ENCODE measurements at places on chromosomes 11 and 22. TPM values are rescaled to one million over a fixed set of nuclear protein-coding genes. Genes with fewer than 3 reads are reported as not detected.

GRCh38 chr11:87849216-87849615 is 326.0 kb downstream of the RAB38 start:
- DNase-seq: no peak

DNA sequence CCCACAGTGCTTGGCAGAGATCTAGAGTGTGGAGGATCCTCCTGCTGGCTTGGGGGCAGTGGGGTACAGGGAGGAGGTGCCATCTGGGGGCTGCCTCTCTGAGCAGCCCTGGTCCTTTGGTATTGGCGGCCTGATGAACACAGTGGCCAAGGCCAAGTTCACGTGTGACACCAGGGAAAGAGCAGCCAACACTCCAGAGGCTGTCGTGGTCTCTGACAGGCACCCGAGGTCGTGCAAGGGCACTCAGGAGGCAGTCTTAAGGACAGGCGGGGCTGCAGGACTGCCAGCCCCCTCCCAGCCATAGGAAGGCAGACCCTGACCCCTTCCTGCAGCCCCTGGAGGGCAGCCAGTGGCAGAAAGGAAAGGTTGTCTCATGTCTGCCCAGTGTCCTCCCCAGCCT is 30.7 kb downstream of the PHF21B start:
- no peak for DNase-seq

KDM4E gene
- total RNA-seq: not detected

- DNase-seq: no peak
These were observed 92.2 kb downstream of the BRD1 start for GRCh38 chr22:49735411-49735900.

DNA sequence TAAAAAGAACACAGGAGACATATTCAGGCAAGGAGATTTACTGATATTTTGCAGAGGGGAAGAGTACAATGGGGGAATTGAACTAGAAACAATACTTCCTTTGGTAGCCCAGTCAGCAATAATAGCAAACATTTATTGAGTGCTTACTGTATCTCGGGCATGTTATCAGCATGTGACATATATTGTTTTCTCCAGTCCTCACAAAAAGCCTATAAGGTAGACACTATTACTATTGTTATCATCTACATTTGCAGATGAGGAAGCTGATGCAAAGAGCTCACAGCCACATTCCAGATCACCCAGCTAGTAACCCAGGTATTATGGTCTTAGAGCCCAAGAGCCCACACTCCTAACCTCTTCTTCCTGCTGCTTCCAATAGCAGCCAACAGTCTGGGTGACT is 27.9 kb downstream of the NAV2 start:
- DNase-seq: no peak
